ENCODE measurements at places on chromosomes 7 and 10.

DNA sequence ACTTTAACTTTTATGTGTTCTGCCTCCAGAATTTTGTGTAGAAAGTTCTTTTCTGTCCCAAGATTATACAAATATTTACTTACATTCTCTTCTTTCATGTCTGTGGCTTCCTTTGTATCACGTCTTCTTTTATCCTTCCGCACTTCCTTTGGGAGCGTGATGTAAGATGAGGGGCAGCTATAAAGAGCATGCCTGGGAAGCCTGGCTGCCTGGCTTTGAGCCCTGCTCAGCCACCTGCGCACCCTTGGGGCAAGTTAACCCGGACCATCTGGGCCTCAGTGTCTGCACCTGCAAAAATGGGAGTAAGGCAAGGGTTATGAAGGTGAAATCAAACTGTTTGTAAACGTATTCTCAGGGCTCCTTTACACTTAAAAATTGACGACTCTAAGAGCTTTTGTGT, 25.2 kb downstream of the PALD1 start:
- DNase-seq: no peak

DNA sequence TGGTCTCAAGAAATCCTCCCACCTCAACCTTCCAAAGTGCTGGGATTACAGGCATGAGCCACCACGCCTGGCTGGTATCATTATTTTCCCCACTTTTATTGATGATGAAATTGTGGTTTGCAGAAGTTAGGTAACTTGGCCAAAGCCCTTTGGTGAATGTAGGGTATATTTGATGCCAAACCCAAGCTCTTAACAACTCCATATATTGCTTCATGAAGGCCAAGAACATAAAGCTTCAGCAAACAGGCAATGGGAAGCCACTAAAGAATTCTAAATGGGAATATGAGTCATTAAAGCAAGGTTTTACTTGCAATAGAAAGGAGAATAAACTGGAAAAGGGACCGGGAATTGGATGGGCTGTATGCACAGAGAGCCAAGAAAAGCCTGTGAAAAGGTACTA, 142.7 kb downstream of the KMT2E start:
- no peak for DNase-seq

DNA sequence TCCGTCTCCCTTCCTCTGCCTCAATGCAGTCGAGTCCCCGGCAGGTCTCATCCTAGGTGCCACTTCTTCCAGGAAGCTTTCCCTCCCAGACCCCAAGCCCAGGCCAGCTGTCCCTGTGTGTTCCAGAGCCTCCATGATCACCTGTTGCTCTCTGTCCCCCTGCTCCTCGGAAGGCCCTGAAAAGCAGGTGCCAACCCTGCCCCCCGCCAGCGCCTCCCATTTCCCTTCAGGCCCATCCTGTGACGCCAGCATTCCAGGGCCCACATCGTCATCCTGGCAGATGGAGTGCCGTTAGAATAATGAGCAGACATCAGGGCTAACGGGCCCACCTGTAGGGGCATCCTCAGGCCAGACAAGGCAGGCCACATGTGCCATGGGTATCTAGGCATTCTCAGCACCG, 253.0 kb upstream of the PPP2R2D start:
- no peak for DNase-seq

DNA sequence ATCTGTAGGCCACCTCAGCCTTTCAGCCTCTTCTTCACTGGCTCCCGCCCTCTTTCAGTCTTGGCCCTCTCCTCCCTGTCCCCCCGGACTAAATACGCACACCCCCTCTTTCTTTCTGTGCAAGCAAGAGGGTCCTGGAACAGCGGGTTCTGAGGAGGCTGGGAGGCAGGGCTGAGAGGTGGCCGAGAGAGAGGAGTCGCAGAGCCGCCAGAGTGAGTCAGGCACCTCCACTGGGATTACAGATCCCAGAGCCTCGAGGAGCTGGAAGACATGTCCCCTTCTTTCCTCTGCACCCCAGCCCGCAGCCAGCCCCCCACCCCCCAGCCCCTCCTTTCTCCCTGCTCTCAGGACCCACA, 182 bp downstream of the CCDC136 start:
- no peak for DNase-seq

DNA sequence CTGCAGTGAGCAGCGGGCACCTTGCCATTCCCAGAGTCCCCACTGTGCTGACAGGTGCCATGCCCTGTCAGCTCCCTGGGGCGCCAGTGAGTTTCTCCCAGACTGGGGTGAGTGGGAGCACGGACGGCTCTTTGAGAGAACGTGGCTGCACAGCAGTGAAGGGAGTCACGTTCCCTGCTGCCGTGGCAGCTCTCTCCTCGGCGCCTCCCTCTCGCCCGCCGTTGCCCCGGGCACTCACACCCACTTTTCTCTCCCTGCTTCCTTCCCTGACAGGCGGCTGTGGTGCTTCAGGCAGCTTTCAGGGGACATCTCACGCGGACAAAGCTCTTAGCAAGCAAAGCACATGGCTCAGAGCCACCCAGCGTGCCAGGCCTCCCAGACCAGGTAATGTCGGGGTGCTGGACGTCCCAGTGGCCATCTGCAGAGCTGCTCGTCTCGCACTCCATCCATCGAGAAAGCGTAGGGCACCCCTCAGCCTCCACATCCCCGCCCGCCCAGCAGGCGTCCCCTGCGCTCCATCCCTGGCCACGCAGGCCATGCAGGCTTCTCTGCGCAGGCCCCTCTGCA, 27.1 kb upstream of the TTYH3 start:
- no peak for DNase-seq

All from activated CD8-positive, alpha-beta memory T cell treated with anti-CD3 and anti-CD28 coated beads for 48 hours (primary cell).